ENCODE measurements at places on chromosomes 16 and 17.
A peak's percentile ranks its signal among the peaks of the same experiment; 100 is the strongest.

- DNase-seq, result no peak
These were observed 4.4 kb upstream of the RAB26 start for GRCh38 chr16:2143878-2144485.

DNA sequence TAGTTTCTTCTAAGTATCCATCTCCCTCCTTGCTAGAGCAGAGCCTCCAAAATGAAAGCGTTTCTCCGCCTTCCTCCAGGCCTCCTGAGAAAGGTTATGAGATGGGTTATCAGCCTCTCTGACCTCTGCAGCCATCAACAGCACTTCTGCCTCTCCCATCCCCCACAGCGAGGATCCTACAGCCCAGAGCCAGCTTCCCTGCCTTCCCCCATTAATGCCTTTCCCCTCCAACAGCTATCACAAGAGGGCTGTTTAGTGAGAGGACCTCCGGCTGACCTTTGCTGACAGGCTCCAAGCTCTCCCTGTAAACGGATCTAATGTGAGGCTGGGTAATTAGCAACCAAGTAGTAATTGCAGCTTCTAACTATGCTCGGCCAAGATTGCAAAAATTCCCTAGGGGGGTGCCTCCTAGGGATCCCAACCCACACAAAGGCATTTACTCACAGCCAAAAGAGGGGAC is 55.8 kb downstream of the ZFHX3 start:
- no peak for DNase-seq

DNA sequence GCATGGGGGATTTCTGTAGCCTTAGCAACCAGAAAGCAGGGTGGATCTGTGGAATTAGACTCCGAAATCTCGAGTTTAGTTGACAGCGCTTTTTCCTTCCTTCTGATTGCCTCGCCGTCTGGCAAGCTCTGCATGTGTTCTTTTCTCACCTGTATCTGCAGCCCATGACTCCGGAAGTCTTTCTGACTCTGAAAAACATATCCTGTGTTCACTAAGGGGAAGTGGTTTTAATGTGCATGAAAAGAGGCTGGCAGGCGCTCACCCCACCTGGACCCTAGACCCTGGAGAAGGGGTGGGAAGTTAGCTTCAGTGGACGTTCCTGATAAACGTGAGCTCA is 158.5 kb downstream of the RPTOR start:
- DNase-seq, result no peak

GRCh38 chr17:13563866-13564265 is 37.9 kb downstream of the HS3ST3A1 start:
- DNase-seq, result no peak

DNA sequence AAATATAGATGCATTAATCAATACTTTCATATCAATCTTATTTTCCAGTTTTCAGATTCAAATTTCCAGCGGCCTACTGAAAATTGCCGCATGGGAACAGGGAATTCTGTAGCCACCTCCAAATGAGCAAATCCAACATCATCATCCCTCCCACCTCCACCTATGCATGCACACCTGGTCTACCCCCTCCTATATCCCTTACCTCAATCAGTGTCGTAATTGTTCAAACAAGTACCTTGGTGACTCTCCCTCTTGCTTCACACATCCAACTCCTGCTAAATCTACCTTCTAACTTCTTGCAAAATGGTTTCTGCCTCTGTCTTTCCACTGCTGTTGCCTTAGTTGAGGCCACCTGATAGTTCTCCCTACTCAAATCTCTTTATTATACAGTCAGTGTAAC is 160.1 kb downstream of the SOX9 start:
- DNase-seq, result no peak

GRCh38 chr17:80755650-80756405 is 211.2 kb downstream of the RPTOR start:
- peak; percentile 50 for DNase-seq

- no peak for DNase-seq
These were observed 1.7 kb upstream of the CBX4 start for GRCh38 chr17:79840989-79841286.

DNA sequence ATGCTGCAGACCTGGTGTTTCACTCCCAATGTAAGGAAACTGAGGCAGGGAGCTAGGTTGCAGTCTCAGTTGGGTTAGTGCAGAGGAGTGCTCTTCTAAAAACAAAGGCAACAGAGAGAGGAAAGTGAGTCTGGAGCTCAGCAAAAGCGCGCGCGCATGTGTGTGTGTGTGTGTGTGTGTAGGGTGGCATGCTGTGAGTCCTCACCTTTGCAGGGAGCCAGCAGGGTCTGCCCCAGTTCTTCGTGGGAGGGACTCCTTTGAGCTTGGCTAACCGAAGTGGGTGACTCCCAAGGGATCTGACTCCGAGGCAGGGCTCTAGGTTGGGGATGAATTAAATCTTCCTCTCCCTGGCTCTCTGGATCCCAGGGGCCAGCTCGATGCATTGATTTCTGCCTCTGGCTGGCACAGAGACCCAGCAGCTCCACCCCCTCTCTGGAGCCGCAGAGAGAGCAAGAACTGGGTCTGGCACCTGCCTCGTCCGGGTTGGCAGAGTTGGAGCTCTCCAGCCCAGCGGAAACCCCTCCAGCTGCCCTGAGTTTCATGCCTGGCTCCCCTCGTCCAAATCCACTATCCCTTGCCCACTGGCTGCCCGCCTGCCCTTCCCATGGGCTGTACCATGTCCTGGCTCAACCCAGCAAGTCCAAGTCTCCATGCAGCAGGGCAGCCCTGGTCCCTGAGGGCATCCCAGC is 1.3 kb upstream of the BTBD17 start:
- no peak for DNase-seq

- no peak for DNase-seq
These were observed 22.9 kb upstream of the CDH13 start for GRCh38 chr16:82603784-82604411.

DNA sequence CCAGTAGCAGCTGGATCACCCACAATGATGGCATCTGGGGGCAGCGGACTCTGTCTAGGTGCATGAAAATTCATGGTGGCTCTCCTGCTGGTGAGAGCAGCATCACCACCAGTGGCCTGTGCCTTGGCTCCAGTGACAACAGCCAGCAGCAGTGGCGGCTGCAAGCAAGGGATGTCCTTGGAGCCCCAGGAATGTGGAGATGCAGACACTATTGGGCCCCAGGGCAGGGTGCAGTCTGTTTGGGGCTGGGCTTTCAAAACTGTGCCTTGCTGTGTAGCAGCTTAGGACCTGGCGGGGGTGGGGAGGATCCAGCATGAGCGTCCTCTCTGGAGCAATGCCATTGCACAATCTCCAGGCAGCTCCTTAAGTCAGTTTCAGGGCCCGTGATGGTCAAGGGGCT is 199.7 kb downstream of the CHD9NB start:
- no peak for DNase-seq

Measured in sigmoid colon (tissue), 7 donors.